ENCODE measurements at places on chromosomes 1 and 21.

DNA sequence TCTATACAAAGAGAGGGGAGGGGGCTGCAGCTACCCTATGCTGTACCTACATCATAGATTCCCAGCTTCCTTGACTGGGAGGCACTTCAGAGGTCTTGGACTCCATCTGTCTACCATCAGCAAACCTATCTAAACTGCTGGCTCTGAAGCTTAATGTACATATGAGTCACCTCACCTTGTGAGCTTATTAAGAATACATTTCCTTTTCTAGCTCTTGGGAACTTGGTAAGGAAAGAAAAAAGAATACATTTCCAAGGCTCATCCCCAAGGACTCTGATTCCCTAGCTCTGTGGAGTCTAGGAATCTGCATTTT, 50.0 kb upstream of the PRELP start:
- no peak for DNase-seq

DNA sequence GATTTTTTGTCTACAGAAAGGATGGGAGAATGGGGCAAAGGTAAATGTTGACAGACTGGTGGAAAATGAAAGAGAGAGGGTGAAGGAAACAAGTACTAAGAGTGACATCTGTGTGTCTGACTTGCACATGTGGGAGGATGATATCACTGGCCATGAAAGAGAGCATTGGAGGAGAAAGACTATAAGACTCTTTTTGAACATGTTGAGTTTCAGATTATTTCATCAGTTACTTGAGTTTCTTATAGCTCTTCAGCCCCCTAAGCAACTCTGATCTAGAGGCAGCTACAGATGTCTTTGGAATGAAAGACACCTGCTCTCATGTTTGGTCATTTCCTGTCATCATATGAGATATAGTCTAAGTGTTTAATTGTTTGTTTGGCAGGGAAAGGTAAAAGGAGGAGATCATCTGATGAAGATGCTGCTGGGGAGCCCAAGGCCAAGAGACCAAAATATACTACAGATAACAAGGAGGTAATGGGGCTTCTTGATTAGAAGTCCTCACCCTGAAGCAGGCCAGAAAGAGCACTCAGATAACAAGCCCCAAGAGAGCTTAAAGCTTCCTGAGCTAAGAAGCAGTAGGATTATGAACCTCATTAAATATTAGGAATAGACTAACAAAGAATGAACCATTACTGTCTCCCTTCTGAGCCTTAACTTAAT, 4.5 kb downstream of the POLR3C start:
- peak; percentile 87 for DNase-seq

DNA sequence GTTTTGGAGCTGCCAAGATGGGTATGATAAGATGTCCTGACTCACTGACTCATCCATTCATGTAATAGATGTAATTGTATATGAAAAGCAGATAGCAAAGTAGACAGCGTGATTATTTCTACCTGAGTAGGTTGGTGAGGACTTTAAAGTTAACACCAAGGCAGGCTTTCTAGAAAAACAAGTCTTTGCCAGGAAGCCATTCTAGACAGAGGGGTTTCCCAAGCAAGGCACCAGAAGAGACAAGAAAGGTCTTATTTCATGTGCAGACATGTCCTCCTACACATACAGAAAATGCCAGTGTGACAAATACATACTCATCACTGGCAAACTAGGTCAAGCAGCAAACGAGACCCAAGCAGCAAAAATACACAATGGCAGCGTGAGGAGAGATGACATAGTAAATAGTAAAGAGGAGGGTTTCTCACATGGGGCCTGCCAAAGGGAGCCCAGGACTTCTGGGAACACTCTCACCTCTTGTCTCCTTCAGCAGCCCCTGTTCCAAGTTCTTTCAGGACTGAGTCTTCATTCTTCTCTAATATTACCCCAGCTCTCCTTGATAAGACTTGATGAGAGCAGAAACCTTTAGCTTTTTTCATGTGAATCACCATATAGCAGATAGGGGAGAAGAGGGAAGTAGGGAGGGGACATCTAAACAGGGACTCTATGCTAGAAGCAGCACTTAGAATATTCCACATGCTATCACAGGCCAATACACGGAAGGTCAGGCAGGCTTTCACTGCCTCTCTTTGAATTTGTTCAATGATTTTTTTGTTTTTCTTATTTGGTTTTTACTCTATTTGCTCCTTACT, 114.6 kb upstream of the ATP1B1 start:
- no peak for DNase-seq

DNA sequence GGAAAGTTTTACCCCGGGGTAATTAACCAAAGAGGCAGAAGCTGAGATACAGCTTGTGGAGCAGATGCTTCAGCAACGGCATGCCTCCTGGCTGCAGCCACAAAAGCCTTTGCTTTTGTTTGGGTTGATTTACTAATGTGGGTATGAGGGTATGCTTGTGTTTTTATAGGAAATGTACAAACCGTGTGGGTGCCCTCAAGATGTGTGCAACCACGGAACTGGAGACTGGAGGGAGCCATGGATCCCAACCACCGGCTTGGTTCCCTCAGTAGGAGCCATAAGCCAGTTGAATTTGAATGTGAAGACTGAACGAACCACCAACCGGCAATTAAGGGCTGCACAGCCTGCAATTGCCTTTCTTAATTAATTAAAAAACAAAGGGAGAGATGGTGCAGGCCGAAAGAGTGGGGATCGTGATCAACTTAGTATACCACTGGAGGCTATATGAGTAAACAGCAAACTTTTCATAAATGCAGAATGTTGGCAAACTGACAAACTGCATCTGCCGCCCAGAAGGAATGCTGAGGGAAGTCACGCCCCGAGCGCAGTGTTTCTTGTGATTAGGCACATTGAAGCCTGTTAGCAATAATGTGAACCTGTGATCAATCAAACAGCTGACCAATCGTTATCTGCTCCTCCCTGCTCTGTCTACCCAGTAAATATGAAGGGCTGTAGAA, 104.1 kb downstream of the DISP1 start:
- DNase-seq: no peak

- DNase-seq: no peak
Measured at GRCh38 chr1:206705726-206706297, 21.1 kb downstream of the MAPKAPK2 start.

Data from hematopoietic multipotent progenitor cell treated with erythropoietin and hydrocortisone succinate and interleukin-3 and kit ligand, for 8 days (in vitro differentiated cells).